Activated CD4-positive, CD25-positive, alpha-beta regulatory T cell (primary cell): ENCODE measurements at places on chromosomes 5 and 9.

DNA sequence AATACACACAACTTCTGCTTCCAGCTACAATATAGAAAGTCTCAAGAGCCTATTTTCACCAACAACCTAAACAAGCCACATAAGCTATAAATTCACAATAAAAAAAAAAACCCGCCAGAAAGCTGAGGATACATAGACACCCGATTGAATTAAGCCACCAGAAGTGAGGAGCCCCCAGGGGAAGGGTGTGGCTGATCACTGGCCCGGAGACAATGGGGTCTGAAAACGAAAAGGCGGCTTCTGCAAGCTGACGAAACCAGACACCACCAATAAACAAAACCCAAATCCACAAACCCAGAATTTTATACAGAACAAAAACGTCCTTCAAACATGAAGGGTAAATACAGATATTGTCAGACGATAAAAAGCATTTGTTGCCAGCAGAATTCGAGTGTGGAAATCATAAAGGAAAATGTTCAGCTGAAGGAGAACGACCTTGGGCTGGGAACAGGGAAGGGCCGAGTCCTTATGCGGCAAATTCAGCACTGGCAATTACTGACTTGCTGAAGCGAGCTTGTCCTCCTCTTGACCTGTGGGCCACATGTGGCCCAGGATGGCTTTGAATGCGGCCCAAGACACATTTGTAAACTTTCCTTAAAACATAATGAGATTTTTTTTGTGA, 39.6 kb upstream of the CEP72 start:
- no peak for DNase-seq

- no peak for DNase-seq
Measured at GRCh38 chr9:128782669-128783068, 4.4 kb upstream of the TBC1D13 start.

DNA sequence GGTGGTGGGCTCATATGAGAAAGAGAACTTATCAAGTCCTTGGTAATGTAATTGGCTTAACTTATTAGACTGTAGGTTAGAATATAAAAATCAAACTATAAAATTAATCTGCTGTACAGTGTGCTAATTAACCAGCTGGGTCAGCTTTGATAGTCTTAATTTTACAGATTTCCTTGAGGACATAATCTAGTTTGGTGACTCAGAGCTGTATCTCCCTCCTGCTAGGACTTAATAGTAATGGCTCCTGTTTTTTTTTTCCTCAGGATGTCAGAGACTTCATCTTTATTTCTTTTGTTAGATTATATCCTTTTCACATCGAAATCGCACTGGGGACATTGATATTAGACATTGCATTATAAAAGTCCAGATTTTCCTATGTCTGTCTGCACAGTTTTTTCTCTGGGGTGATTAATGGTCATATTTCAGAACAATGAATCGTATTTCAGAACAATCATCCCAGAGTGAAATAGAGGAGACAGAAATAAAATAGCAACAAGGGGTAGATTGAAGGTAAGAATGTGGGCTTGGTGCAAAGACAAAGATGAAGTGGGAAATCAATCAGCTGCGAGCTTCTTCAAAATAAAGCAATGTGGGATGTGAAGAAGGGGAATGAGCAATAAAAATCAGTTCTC, 346.4 kb upstream of the RIOK2 start:
- no peak for DNase-seq

- no peak for DNase-seq
Measured at GRCh38 chr9:13332571-13332970, 53.1 kb upstream of the MPDZ start.

- no peak for DNase-seq
Measured at GRCh38 chr5:78899922-78900362, 85.2 kb downstream of the ARSB start.

DNA sequence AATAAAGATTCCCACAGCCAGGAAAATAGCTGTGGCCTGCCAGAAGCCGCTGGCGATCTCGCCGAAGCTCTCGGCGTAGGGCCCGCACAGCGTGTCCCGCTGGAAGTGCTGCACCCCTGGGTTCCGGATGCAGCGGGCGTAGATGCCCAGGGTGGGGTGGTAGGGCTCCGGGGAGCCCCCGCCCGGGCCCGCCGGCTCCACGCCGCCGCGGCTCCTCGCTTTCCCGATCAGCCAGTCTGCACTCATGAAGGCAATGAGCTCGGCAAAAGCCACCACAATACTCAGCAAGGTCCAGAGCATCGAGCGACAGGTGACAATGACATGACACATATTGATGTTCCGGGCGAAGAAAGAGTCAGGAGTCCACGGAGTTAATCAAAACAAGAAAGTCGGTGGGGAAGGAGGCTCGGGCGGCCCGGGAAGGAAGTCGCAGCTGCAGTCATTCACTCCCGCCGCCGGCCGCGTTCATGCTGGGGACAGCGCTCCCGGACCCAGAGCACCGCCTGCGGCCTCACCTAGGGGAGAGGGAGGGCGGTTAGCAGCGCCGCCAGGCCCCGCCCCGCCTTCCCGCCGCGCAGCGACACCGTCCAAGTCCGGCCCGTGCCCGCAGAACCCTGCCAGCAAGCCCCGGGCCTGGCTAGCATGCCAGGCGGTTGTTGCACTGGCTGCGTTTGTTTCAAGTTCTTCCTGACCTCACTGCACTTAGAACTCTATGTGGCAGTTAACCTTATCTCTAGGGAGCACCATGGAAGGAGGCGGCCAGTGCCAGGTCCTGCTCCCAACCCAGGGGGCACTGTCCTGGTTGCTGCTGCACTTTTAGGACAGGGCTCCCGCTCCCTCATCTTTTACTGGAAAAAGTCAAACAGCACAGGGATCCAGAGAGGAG, 138.4 kb downstream of the LHFPL2 start:
- DNase-seq: no peak

GRCh38 chr5:38556088-38556598, 303 bp downstream of the LIFR start:
- DNase-seq: no peak

- no peak for DNase-seq
Measured at GRCh38 chr5:76291305-76292077, 111.6 kb upstream of the IQGAP2 start.

DNA sequence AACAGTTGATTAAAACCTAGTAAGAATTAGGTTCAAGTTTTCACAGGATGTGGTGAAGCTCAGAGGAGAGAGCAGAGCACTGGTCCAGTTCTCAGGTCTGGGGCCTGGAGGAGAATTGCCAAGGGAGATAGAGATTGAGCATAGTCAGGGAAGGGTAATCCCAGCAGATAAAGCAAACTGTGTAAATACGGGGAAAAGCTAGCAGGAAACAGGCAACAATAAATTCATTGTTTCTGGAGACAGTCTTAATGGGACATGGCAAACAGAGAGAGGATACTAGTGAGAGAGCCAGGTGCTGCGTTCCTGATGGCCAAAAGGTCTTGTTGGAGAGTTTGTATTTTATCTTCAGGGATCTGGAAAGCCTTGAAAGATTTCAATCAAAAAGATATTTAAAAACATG, 333.0 kb downstream of the PDE4D start:
- no peak for DNase-seq

GRCh38 chr5:39167141-39167971, 52.0 kb downstream of the FYB1 start:
- DNase-seq: no peak

DNA sequence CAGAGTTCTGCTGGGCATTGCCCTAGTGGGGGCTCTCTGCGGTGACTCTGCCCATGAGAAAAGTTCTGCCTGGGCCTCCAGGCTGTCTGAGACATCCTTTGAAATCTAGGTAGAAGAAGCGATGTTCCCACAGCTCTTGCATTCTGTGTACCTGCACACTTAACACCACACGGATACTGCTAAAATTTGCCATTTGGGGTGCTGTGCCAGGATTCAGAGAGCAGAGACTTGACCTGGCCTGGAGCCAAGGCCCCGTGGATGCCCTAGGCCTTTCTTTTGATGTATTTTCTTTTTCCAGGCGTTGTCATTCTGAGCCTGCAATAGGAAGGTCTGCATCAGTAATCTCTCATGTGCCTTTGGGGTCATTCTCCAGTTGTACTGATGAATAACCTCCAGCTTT, 89.3 kb upstream of the IL12B start:
- no peak for DNase-seq

DNA sequence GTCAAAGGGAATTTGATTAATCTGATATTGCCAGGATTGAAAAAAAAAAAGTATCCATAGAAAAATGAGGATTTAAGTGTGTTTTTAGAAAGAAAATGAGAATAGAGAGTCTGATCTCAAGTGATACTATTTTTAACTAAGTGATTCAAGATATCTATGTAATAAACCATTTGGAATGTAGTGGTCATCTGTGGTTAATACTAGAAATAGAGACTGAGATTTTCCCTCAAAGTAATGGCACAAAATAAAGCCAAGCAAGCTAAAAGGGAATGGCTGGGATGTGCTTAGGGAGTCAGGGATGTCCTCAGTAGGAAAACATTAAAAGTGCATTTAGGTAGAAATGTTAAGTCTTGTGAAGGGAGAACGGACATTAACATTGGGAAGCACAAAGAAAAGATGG, 90.6 kb downstream of the FBXO4 start:
- DNase-seq: no peak

- no peak for DNase-seq
Measured at GRCh38 chr9:93072383-93072795, 13.9 kb downstream of the SUSD3 start.

DNA sequence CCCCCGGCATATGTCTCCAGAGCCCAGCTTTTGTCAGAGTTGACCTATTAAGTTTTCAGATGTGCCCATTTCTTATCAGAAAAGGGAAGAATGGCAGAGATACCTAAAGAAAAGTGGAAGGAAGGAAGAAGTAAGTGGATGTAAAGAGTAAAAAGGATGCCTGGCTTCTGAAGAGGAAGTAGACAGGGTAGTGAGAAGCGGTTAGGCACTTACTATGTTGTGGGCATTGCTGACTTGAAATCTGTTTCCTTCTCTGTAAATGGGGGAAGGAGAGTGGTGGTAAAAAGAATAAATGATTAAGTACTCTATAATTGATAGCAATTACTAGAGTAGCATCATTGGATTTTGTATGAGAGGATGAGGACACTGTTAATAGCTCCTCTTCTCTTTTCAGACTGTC, 9.9 kb downstream of the ANP32B start:
- DNase-seq: no peak

- DNase-seq: no peak
Measured at GRCh38 chr5:67160985-67161384, 35.6 kb downstream of the CD180 start.

GRCh38 chr9:84671586-84672521, 2.3 kb downstream of the NTRK2 start:
- DNase-seq: no peak

- no peak for DNase-seq
Measured at GRCh38 chr9:113219969-113220368, 1.1 kb downstream of the FKBP15 start.

DNA sequence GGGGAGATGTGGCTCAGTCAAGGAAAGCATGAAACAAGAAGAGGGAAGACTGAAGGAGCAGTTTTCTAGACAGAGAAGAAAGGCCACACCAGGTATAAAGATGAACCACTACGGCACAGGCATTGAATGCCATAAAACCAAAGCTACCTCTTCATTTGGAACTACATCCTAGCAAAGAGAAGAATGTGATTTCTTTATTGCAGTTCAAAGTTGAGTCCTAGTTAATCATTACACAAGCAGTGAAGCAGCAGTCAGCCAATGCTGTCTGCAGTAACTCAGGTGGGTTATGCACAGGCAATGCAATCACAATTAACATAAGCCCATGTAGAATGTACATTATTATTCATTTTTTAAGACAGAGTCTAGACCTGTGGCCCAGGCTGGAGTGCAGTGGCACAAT, 21.7 kb upstream of the PCAT7 start:
- no peak for DNase-seq

DNA sequence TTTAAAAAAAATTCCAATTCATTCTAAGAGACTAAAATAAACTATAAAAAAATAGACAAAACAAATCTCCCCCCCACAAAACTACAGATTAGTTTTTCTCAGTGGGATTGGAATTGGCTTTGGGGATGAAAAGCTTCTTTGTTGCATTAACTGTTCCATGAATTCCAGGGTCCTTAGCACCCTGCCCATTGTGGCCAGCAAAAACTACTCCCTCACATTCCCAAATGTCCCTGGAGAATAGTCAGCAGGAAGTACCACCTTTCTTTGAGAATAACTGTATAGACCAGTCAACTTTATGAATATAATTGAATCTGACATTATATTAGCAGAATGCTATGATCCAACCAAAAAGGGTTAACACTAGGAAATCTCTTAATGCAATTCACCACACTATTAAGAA, 147.9 kb downstream of the LPAR1 start:
- no peak for DNase-seq

- DNase-seq: no peak
Measured at GRCh38 chr5:6830643-6831239, 117.5 kb downstream of the TENT4A start.

GRCh38 chr9:116504893-116505480, 182.1 kb upstream of the TRIM32 start:
- DNase-seq: no peak

DNA sequence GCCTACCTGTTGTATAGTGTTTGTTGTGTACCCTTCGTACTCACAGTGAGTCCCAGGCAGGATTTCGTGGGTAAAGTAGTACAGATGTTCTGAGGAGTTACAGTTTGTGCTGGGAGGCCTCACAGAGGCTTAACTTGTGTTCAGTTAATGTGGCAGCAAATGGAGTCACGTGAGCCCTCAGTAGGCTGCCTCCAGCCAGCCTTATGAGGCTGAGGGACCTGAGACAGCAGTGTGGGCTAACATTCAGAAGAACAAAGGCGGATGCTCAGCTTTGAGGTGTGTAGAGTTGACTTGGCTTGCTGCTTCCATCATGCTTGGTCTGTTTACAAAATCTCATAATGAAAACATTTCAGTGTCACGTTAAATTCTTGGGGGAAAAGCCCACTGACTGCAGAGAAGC, 118.1 kb downstream of the TRIO start:
- DNase-seq: no peak

DNA sequence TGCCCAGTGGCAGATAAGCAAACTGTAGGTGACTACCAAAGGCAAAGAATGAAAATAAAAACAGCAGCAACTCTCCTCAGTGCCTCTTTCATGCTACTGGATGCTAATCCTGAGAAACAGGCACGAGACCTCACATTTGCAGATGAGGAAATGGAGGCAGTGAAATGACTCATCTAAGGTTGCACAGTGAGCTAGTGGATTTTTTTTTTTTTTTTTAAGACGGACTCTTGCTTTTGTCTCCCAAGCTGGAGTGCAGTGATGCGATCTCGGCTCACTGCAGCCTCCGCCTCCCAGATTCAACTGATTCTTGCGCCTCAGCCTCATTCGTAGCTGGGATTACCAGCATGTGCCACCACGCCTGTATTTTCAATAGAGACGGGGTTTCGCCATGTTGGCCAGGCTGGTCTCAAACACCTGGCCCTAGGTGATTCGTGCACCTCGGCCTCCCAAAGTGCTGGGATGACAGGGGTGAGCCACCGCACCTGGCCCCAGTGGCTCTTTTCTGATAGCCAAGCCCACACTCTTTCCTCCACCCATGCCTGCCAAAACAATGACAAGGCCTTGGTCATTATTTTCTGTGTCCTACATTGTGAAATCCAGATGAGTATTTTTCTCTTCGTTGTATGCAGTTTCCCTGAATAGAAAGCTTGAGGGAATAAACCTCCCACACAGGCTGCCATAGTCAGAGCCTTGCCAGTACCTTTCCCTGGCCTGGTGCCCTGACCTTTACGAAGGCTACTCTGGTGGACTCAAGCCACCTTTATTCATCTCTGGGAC, 19.2 kb downstream of the DOCK2 start:
- DNase-seq: no peak

- DNase-seq: no peak
Measured at GRCh38 chr5:117454716-117455212, 880.1 kb upstream of the SEMA6A start.
